ENCODE measurements at places on chromosomes 2 and 18.

- DNase-seq, result peak; percentile 5
These were observed 109.0 kb upstream of the CBLN2 start for GRCh38 chr18:72652990-72653593.

- no peak for DNase-seq
These were observed 243.6 kb downstream of the AGAP1 start for GRCh38 chr2:235737396-235737795.

DNA sequence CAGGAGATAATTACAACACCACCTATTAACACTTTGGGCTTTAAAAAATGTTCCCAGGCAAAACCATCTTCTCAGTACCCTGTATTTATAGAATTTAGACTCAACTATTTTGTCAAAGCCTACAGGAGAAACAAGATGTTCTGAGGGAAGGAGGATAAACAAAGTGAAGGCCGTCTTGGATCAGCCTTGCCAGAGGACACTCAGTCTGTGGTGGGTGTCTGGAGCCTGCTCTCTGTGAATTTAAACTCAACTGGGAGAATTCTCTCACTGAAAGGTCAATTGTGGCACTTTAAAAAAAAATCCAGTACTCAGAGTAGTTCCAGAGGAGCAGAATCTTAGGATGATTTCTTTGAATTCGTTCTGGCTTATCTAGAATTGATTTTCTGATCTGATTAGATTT, 28.4 kb upstream of the SLC1A4 start:
- no peak for DNase-seq

GRCh38 chr18:62089174-62089573, 97.7 kb downstream of the PIGN start:
- no peak for DNase-seq

DNA sequence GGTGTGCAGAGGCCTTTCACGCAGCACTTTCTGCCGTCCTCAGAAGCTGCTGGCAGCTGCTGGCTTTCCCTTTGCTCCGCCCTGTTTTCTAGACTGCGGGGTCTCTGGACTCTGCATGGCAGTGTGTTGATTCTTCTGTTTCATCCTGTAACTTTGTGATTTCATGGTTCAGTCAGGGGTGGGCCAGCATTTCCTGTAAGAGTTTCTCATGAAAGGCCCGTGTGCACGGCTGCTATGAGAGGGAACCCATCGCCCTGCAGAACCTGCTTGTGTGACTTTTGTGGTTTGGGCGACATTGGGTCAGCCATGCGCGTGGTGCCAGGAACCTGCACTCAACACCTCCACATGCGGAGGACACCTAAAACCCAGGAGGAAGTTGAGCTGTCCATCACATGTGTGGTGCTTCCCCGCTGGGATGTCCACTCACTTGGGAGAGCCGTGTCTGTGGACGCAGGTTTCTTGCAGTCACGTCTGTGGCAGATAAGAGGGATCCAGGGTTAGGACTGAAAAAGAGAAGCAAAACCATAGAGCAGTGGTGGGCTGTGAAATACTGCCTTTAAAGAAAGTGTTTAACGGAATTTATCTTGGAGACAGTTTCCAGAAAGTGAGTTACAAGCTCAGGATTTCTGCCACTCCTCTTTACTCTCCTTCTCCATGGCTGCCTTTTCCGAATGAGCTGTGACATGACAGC, 167.3 kb upstream of the ALKAL2 start:
- DNase-seq, result no peak

- no peak for DNase-seq
These were observed 49.6 kb downstream of the ODC1 start for GRCh38 chr2:10398496-10398895.

DNA sequence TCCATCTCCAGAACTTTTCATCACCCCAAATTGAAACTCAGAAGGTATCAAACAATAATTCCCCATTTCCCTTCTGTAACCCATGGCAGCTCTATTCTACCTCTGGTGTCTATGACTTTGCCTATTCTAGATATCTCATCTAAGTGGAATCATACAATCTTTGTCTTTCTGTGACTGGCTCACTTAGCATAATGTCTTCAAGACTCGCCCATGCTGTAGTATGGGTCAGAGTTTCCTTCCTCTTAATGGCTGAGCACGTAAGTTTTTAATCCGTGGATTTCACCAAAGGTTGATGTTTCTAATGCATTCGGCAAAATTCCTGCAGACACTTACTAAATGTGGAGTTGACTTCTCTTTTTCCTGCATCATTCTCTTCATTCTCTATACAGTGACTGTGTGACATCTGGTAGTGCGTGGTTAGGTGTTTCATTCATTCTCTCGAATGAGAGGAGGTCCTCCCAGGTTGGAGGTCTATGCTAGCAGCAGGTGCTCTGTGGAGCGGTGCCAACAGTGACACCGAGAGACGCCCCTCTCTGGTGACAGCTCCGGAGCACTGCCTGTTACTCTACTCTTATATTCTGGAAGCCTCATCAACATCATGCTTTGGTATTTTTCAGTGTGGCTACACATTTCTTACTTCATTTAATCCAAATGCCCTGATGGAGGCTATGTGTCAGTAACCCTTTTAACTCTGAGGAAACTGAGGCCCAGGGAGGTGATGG, 50.1 kb downstream of the ATOH8 start:
- no peak for DNase-seq

DNA sequence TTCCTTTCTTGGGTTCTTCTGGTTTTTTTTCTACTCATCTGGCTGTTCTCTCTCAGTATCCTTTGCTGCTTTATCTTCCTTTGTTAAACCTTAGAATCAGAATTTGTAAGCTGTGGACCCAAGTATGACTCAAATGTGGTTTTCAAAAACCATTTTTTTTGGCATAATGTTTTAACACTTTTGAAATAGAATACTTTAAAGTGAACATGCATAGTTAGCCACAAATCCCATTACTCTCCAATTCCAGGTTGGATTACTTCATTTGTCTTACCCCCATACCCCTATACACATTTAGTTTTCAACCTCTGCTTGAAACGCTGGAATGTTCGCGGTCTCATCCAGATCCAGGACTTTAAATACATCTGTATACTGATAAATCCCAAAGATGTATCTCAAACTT, 29.1 kb downstream of the ALMS1 start:
- DNase-seq, result peak; percentile 14

DNA sequence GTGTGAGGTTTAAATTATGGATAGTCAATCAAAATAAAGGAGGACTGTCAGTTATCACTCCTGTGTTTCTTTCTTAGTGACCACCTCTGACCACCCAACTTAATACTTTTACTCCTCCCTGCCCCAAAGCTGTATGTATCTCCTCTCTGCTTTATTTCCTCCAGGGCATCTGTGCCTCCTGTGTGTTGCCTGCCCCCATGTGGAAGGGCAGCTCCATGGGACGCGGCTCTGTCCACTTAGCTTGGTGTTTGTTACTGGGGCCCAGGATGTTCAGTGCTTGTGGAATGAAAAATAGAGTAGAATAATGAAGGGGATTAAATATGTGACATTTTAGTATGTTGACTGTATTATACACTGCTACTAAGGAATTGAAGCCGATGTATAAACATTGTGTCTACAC, 9.8 kb downstream of the ACP1 start:
- DNase-seq, result no peak

DNA sequence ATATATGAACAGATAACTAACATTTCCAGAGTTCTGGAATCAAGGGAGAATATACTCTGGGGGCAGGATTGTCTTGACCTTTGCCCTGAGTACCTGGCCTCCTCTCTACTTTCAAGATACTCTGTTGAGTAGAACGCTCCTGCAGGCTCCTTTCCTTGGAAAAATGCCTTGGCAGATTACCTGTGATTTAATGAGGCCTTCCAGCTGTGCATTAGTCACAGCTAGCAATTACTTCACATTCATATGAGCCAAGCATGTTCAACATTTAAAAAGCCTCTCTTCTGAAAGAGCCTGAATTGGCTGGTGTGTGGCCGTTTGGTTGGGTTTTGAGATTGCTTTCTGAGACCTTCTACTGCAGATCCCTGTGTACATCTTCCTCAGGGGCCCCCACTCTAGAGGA, 142.2 kb downstream of the PLCL1 start:
- no peak for DNase-seq

DNA sequence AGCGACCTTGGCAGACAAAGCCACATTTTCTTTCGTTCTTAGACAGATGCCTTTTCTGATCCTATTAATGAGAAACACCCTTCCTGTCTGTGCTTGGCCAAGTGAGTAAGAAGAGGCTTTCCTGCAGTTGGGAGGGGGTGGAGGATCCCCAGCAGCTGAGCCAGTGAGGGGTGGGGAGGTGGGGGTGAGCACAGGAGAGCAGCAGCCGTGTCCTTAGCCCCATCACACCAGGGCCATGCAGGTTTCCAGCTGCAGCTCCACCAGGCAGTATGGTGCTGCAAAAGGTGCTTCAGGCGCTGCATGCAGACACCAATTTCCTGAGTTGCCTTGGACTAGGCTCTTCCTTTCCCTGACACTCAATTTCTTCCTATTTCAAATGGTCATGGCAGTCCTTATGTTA, 123.3 kb upstream of the SIX2 start:
- no peak for DNase-seq

GRCh38 chr2:68414876-68415275, 49.8 kb downstream of the PLEK start:
- DNase-seq, result no peak

DNA sequence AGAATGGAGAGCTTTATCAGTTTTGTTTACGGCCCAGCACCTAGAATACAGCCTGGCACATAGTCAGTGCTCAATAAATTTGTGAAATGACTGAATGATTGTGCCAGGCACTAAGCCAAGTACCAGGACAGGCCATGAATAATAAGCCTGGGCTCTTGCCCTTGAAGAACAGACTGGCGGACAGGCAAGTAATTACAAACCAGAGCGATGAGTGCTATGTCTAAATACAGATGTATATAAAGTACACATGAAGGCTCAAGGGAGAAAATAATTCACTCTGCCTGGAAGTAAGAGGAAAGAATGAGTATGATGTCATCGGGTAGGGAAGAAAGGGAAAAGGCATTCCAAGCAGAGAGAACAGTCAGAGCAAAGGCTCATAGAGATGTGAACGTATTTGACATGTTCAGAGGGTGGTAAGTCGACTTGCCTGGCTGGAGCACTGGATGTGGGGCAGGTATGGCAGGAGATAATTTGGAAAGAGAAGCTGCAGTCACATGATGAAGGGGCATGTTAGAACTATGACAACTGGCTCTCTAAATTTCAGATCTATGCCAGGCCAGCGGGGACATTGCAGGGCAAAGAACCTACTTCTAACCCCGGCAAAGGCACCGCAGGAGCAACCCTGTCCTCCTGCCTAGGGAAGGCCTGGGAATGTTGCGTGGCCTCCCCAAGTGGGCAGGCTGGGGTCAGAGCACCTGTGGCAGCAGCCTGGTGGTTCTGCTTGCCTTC, 119.1 kb upstream of the STPG4 start:
- peak; percentile 78 for DNase-seq

DNA sequence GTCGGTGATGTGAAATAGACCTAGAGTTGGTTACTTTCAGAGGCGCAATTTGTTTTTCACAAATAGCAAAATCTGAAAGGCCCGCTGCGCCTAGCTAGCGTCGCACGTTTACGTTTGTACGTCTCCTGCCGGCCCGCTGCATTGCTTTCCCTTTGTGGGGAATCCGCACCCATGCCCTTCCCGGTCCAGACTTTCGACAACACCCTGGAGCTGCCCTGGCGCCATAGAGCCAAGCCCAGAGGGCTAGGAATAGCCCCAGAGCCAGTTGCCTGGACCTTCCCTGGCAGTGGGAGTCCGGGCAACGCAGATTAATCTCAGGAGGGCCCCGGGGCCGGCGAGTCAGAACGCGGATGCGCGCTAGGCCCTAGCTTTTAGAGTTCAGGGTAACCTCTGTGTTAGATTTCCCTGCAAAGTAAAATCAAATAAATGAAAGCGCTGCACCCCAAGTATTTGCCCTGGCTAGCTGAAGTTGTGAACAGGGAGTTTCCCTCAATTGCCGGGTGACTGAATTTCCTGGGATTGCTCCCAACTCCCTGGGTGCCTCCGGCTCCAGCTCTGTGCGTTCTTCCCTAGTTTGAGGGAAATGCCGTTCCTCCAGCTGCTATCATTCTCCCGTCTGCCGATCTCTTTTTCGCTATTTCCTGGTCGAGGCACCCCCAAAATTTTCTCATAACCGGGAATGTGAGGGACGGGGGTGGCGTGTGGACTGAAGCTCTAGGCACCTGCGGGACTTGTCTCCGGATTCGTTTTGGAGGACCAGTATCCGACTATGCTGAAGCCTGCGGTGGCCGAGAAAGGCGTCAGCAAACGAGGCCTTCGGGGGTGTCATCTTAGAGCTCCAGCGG, 1.2 kb upstream of the EN1 start:
- no peak for DNase-seq

- DNase-seq, result no peak
These were observed 191.7 kb upstream of the ALKAL2 start for GRCh38 chr2:479490-480176.

- peak; percentile 2 for DNase-seq
These were observed 46.5 kb upstream of the EPG5 start for GRCh38 chr18:46013484-46014189.

- DNase-seq, result peak; percentile 95
These were observed 130.1 kb downstream of the OLA1 start for GRCh38 chr2:174117951-174118930.

GRCh38 chr2:158102446-158102845, 770 bp downstream of the UPP2 start:
- DNase-seq, result no peak

GRCh38 chr2:191081411-191082155, 67.6 kb upstream of the STAT1 start:
- peak; percentile 5 for DNase-seq

DNA sequence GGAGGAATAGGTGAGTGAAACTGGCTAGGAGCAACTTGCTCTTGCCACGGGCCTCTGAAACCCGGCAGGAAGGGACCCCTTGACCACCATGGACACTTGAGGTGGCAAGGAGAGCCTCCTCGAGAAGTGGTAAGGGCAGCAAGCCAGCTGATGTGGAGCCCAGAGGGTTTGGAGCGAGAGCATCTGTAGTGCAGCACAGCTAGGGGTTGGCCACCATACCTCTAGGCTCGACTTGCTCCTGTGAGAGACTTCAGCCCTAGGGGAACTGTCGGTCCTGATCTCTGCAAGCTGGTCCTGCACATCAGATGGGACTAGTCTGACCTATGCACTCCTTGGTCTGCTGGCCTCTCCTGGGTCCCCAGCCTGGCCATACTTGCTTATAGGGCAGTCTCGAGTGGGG, 158.4 kb downstream of the CCDC178 start:
- no peak for DNase-seq

DNA sequence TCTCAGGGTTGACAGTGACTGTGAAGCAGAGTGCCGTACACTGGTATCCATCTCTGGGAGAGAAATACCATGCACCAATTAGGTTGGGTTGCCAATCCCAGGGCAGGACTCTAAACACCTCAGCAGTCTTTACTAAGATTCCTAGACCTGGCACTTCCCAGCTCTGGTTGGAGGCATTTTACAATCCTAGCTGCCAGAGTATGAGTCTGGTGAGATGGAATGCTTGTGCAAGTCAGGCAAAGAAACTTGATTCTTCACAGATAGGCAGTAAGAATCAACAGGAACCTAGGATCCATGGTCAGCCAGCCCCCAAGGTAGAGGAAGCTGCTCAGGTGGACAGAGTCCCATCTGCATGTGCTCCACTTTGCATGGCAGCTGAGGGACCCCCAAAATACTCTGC, 6.0 kb upstream of the UGT1A5 start:
- peak; percentile 85 for DNase-seq
